ENCODE measurements at places on chromosomes 3 and 15.

- DNase-seq: no peak
Observed at GRCh38 chr3:100096866-100097265, 17.4 kb downstream of the FILIP1L start.

GRCh38 chr3:27554706-27555105 is 70.5 kb upstream of the SLC4A7 start:
- no peak for DNase-seq

DNA sequence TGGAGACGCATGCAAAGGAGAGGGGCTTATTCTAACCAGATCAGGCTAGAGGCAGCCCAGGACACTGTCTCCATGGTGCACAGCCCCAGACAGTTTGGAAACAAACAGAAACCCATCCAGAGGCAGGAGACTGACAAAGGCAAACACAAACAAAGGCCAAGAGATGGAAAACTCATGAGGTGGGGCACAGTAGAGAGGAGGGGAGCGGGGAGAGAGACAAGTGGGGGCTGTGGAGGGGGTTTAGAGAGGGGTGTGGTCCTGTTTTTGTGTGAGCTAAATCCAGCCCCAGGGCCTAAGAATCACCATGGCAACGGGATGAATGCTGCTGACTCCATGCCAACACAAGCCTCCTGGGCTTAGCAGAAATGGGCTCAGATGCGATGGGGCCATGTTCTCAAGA is 32.3 kb downstream of the PARP16 start:
- DNase-seq: no peak

DNA sequence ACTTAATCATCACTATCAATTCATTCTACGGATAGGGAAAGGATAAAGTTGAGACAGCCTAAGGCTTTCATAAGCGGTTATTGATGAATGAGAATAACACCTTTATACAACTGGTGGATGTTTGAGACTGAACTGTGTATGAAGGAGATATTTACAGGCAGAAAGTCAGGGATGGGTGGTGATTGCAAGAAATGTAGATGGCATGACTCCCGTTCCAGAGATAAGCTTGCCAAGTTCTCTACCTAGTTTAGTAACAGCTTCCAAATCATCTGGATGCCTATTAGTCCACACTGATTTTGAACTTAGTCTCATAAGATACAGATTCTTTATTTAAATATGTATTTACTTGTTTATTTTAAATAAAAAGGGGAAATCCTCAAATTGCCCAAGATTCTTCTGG is 358.8 kb downstream of the GAP43 start:
- no peak for DNase-seq

DNA sequence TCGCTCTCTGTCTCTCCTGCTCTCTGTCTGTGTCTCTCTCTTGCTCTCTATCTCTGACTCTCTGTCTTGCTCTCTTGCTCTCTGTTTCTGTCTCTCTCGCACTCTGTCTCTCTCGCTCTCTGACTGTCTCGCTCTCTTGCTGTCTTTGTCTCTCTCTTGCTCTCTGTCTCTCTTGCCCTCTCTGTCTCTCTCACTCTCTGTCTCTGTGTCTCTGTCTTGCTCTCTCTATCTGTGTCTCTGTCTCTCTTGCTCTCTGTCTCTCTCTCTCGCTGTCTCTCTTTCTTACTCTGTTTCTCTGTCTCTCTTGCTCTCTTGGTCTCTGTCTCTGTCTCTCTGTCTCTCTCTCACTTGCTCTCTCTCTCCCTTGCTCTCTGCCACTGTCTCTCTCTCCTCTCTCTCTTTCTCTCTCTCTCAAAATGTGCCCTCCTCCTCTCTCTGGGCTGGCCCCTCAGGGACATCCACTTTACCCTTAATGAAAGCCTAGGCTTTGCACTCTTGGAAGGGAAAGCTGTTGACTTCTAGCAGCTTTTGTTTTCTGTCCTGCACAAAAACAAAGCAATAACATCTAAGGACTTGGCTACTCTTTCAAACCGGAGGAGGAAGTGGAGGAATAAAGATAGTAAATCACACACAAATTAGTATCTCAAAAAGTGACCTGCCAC is 73.9 kb upstream of the NR2E3 start:
- DNase-seq: no peak

GRCh38 chr15:88066636-88067330 is 189.8 kb downstream of the NTRK3 start:
- no peak for DNase-seq

DNA sequence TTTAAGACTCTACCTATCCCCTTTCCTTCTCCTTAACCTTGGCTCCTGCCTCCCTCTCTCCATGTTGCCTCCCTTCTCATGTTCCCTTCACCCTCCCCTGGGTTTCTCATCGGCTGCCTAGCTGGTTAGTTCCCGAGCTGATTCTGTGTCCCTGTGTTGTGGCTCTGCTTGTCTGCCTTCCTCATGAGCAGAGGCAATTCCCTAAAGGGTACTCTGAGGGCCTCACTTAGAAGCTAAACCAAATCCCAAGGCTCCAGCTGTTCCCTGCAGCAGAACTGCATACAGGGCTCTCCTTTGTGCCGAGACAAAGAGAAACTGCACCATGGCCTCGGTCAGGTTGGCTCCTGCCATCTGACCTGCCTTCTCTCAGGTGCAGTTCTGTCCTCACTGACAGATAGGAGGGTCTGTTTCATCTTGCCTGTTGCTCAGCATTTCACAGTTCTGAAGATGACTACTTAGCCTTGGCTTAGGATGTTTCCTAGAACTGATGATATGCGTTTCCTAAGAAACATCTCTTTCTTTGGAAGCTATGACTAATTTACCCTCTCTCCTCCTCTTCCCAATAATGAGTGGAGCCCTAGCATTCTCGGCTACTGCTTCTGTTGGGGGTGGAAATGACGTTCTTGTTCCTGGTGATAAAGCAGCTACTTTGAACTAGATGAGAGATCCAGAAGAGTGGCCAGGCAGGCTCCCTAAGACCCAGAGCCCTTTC is 27.1 kb downstream of the DUOX1 start:
- no peak for DNase-seq

GRCh38 chr3:161925749-161926360 is 429.2 kb downstream of the OTOL1 start:
- no peak for DNase-seq

GRCh38 chr3:129441782-129442181 is 1.8 kb downstream of the IFT122 start:
- DNase-seq: no peak

GRCh38 chr3:178546079-178546478 is 9.8 kb downstream of the KCNMB2 start:
- DNase-seq: no peak

DNA sequence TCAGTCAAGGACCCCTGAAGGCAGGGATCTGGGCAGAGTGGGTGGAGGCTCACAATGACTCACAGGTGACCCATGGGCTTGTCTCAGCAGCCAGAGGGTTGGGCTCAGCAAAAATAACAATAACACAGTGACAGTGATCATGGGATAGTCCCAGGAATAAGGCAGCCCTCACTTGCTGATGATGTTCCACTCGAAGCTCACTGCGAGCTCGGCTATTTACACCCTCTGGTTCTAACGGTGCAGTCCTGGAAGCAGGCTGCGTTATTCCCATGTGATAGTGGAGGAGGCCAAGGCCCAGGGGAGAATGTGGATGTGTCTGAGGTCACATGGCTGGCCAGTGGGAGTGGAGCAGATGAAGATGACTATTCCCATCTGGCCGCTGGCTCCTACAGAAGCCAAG is 16.2 kb downstream of the CCDC33 start:
- DNase-seq: no peak

DNA sequence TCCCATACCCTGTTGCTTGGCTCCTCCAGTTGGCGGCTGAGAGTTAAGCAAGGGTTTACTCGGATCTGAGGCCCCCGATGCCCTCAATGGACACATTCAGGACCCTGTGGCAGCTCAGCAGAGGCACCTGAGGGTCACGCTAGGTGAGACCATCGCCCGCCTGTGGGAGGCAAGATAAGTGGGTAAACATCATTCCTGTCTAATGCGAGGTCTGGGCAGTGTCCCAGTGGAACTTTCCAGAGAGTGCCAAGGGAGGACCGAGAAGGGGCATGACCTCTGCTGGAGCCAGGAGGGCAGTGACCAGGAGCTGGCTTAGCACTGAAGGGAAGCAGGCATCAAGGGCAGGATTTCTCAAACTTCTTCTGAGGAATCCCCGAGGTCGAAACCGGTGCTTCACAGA is 65.4 kb upstream of the SEC61A1 start:
- no peak for DNase-seq
